CD4-positive, alpha-beta T cell treated with Interleukin-4 for 4 hours (primary cell): ENCODE measurements at places on chromosomes 3 and 15.

GRCh38 chr3:38084334-38085310, 45.6 kb downstream of the DLEC1 start:
- no peak for DNase-seq

DNA sequence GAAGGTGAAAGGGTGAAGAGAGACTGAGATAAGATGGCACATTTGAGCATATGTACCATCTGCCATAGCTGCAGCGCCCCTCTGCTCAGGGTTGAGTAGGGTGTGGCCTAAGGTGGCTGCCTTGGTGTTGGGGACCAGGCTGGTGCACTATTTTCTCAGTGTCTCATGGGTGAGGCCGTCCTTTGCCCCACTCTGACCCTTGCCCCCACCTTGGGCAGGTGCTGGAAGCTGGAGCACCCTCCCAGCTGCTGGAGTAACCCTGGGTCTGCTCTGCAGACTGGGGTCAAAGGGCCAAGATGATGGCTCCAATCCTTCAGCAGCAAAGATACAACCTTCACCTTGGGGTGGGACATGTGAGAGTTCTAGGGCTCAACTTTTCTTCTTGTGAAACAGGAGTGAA, 69.2 kb downstream of the DAPK2 start:
- no peak for DNase-seq

DNA sequence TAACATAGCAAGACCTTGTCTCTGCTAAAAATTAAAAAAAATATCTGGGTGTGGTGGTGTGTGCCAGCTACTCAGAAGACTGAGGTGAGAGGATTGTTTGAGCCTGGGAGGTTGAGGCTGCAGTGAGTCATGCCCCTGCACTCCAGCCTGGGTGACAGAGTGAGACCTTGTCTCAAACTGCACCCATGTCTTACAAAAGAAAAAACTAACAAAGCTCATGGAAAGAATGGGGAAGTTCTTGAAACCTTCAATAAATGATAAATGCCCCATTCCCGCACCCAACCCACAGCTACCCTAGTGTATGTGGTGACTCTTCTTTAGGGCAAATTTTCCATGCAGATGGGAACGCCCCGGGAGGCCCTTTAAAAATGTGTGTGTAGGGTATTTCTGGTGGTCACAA, 28.3 kb downstream of the RPLP1 start:
- peak; percentile 8 for DNase-seq

DNA sequence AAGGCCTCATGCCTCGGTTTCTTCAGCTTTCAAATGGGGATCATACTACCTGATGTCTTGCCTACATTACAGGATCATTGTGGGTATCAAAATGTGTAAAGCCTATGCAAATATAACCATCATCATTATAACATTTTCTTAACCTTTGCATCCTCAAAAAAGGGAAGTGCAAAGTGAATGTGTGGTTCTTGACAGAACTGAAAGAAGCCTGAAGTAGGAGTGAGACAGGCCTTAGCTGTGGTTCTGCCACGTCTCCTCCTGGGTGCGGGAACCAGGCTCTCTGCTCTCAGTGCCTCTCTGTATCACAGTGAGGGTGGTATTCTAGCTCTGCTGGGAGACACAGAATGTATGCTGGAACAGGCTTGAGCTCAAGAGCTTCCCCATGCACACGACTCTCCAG, 316.9 kb upstream of the ICE2 start:
- no peak for DNase-seq

- DNase-seq: no peak
Observed at GRCh38 chr3:38595393-38595792, 54.1 kb downstream of the SCN5A start.

- no peak for DNase-seq
Observed at GRCh38 chr15:26721232-26721967, 51.5 kb downstream of the GABRB3 start.
